Gastrocnemius medialis (tissue), 4 donors: ENCODE measurements at places on chromosomes 5 and 9.

- peak; percentile 75 for DNase-seq
These were observed 60.1 kb downstream of the FAM174A start for GRCh38 chr5:100595152-100595811.

- no peak for DNase-seq
These were observed 254.6 kb downstream of the IRX2 start for GRCh38 chr5:2496891-2497290.

DNA sequence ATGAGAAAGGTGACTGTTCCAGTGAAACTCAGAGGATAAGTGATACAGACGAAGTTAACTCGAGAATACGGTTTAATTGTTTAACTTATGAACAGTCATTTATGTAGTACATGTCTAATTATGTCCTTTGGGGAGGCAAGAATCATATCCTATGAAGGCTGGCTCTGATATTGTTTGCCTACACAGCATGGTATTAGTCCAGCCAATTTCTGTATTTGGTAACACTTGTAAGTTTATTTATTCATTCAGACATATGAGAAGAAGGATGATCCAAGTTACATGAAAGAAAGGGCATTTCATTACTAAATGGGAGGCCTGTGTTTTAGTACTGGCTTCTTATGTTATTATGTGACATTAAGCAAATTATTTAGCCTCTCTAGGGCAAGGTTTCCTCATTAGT is 199.7 kb downstream of the NNT start:
- DNase-seq = no peak

DNA sequence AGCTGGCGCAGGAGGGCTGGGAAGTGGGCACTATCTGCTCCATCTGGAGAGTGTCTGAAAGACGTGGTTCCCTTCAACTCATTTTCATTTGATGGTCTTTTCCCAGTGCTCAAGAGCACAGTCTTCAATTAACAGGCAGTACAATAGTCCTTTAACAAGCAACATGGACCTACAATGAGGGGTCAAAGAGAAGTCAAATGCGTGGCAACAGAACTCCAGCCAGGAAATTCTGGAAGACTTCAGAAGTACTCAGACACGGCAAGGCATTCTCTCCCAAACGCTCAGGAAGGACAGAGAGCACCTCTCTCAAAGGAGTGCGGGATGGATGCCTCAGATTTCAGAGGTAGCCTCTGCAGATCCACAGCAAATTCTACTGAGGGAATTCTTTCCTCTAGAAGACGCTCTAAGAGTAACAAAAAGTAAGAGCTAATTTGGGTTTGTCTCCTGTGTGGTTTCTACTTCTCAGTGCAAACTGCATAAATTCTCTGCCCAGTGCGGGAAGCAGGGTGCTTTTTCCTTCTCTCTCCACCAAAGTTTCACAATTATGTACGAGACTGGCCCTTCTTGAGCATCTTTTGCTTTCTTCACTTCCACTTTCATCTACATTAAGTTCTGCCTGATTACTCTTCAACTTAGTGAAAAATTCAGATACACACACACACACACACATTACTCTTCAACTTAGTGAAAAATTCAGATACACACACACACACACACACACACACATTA is 56.4 kb downstream of the LHFPL2 start:
- DNase-seq = no peak

DNA sequence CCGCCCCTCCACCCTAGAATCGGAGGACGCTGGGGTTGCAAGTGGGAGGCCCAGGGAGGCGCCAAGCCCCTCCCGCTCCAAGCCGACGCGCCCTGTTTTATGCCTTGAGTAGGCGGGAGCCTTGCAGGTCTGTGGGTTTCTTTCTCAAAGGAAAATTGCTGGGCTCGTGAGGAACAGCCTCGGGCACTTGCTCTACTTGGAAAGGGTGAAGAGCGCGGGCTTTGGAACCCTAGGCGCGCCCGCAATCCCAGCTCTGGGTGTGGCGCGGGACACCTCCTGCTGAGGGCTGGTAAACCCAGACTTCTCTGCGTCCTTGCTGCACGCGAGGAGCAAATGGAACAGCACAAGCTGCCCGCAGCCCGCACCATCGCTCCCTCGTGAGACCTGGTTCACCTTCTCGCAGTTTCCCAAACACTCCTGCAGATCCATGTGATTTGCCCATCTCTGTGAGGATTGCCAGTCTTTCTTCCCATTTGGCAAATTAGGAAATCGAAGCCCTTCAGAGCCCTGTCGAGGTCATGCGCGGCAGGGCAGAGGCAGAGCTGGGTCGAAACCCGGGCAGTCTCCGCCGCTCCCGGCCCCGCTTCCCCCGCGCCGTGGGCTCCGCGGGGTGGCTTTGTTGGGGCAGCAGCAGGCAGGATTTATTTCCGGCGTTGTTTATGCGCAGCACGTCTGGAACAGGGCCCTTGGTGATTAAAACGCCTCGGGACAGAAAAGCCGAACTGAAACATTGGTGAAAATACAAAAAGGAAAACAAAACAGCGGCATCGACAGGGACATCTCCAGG is 98.4 kb upstream of the CPLX2 start:
- DNase-seq = no peak

GRCh38 chr9:115099901-115100300 is 18.1 kb downstream of the TNC start:
- DNase-seq = no peak

DNA sequence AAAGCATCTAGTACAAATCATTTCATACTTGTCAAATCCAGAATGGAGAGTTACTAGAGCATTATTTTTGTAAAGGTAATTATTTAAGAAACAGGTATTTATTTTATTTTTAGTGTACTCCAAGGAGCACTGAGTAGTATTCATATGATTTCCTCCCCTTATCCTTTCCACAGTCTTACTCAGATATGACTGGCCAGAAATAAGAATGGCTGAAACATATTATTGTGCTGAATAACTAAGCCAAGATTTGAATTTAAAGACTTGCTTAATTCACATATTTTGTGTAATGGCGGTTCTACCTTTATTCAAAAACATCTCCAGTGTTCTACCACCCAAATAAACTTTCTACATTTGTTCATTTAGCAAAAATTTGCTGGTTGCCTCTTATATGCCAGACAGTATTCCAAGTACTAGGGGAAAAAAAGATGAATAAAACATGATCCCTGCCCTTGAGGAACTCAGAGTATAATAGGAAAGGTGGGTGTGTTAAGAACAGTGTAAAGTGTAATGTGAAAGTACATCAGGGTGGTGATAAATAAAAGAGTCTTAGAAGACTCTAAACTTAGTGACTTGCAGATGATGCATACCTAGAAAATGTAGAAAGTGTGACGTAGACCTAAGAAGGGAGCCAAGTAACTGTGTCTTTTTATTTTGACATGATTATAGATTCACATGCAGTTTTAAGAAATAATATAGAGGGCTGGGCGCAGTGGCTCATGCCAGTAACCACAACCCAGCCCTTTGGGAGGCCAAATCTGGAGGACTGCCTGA is 110.4 kb upstream of the GRHPR start:
- no peak for DNase-seq

DNA sequence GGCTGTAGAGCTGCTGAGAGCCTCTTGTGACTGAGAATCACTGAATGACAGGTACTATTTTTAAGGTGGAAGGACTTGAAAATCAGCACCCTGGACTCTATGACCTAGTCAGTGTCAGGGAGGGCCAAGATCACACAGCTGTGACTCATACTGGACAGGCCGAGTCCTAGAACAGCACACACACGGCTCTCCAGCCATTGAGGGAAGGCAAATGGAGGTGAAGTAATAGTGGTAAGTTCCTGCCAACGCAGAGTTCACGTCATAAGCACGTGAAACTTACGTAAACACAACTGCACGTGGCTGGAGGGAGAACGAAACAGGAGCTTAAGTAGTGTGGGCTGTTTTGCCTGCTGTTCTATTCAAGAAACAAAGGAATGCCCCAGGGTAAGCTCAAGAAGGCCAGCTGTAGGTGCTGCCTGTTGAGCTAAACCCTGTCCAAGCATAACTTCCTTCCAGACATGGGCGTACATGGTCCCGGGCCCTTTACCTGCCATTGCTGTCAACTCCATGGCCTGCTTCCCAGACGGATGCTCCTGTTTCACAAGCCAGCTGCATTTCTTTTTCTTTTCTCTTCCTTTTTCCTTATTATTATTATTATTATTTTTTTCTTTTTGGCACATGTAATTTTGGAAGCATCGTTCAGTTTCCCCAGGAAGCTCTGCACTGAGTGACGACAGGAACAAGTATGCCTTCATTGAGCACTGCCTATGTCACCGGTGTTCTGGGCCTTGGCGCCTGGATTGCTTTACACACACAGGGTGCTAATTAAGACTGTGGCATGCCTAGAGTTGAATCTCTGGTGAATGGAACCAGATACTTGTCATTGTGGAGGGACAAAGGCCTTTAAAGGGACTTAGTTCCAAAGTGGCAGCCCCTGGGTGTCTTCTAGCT is 10.2 kb upstream of the LCP2 start:
- DNase-seq = peak; percentile 69

DNA sequence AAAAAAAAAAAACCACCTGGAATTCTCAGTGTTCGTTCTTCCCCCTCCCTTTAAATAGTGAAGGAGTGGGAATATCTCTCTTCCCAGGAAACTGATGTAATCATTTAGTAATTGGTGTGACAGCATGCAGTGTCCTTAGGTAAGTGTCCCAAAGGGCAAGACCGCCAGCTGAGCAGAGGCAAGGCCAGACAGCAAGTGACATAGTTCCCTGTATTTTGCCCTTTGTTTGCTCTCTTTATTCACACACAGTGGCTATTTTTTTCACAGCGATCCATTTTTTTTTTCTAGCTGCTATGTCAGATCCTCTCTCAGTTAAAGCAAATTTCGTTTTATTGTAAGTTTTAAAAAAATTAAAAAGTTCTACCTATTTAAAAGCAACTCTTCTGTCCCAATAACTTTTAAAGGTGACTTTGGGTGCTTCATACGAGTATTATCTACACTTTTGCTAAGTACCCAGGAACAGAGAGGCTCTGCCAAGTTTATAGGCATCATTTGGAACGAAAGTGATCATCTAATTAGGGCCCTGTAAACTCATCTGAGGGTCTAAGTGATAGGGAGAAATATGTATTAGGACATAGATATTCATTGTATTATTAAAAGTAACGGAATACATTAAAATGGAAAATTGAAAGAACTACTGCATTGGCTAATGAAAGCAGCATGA is 98.2 kb upstream of the ALDH1A1 start:
- no peak for DNase-seq

DNA sequence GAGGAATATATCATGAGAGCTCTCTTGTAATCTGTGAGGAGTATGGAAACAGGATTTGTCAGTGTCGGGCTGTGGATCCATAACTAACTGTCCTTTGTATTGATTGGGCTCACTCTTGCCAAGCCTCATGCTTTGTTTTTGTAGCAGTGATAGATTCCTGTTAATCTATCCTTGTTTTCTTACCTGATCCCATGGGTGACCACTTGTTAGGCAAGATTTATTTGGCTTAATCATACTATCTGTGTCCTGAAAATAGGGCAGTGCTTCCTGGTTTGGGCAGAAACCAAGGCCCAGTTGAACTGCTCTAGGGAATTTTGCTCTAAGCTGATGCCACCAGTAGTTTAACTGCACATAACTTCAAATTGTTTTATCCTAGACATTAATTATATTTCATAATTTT is 6.1 kb downstream of the NDFIP1 start:
- DNase-seq = no peak

DNA sequence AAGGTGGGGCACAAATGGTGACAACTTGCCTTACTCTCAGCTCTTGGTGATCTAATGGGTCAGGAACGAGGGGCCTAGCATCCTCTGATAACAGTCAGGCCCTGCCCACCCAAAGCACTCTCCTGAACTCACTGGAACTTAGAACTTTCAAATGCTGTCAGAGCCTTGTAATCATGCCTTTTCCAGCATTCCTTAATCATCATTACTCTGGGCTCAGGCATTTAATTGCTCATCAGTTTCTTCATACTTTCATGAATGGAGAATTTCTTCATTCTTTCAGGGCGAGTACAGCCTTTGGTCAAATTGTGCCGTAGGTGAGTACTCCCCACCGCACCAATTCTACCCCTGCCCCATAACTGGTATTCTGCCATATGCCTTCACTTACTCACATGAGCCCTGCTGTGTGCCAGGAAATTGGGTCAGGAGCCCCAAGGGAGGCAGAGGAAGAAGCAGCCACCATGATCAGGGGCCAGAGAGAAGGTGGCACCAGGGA is 30.2 kb upstream of the DUSP1 start:
- DNase-seq = no peak

GRCh38 chr5:68771221-68771620 is 322.6 kb upstream of the SLC30A5 start:
- no peak for DNase-seq

- no peak for DNase-seq
These were observed 47.8 kb downstream of the LOX start for GRCh38 chr5:122030251-122030650.

GRCh38 chr5:145978708-145979107 is 42.3 kb downstream of the SH3RF2 start:
- DNase-seq = no peak

GRCh38 chr9:19154135-19154612 is 26.9 kb upstream of the PLIN2 start:
- peak; percentile 30 for DNase-seq

DNA sequence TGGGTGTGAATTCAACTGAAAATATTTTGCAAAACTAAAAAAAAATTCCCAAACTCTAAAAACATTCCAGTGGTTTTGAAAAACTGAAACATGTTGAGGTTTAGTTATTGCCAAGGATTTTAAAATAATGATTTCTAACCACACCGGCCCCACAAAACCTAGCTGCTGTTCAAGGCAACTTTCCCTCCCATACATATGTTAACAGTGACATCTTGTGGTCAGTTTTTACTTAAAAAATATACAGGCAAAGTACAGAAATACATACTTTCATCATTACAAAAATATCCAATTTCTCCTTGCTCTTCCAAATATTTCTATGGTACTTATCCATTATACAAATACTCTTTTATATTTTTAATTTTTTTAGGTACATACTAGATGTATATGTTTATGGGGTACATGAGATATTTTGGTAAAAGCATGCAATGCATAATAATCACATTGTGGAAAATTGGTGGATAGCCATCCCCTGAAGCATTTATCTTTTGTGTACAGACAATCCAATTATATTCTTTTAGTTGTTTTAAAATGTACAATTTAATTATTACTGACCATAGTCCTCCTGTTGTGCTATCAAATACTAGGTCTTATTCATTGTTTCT is 34.4 kb upstream of the MRPS30 start:
- no peak for DNase-seq

DNA sequence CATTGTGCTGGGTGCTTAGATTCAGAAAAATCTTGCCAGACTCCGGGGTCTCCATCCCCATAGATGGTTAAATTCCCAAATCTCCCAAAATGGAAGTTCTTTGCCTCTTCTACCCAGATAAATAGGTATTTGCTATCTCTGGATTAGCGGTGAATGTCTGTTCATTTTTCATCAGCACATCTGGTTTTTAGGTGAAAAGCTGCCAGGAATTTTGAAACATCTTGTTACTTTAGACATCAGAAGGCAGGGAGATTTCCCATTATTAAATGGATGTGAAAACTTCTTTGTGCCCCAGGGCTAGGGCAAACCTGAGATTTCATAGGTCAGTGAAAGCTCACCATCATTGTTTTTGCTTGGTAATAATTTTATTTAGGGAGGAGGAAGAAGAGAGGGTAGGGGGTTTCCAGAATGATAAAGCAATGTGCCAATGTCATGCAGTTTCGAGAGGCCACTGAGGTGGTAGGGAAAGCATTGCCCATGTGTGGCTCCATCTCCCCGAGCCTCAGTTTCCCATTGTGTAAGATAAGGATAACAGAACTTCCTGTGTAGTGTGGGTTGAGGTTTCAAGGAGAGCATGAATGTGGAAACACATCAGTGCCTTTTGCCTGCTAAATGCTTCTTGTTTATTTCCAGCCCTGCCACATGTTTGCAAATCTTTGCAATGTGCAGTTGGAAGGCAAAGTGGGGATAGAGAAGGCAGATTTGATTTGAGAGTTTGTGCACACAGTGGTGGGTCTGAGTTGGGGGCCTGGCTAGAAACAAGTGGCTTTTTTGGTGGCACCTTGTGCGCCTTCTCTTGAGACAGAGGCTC is 147.2 kb upstream of the KLF4 start:
- DNase-seq = no peak

GRCh38 chr9:82171271-82171670 is 182.7 kb downstream of the SPATA31D1 start:
- DNase-seq = no peak
